ENCODE measurements at places on chromosomes 7 and 10. TPM values are rescaled to one million over a fixed set of nuclear protein-coding genes. Genes with fewer than 3 reads are reported as not detected.

DNA sequence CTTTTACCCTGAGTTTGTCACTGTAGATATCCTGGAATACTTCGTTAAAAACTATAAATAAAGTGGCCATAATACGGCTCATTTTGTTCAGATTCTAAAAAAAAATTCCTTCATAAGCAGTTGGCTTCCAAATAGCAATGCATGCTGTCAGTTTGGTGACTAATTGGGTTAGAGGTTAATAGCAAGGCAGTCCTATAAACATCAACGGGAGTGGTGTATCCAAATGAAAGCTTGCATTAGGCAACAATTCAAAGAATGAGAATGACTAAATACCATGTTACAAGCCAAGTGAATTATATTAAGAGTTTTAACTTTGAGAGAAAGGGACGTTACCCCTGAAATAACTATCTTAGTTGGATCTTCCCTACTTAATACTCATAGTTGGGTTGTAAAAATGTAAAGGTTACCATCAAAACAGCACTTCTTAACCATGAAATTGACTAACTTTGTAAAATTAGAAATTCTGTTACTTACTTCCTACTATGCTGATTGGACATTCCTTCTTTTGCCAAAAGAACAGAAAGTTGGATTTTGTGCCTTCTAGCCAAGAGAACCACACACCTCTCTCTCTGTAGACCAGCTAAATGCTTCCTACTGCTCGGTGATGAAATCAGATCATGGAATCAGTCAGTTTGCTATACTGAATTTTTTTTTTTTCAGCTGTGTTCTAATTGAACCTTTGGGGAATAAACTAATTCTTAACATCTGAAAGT, 98.0 kb downstream of the KAT6B start:
- DNase-seq = no peak

DNA sequence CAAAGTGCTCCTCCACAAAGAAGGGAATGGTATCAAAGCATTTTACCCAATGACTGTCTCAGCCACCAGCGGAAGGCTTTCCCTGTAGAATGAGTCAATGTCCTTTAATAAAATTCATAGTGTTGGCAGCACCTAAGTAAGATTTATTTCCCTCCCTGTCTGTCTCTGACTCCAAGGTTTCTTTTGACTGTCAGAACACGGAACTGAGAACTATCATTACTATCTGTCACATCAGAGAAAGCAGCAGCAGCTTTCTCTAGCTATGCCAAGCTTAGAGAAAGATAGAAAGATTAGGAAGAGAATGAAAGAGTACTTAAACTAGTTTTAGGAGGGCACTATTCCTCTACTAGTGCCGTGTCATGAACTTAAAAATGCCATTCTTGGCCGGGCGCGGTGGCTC, 400.1 kb downstream of the SORCS1 start:
- DNase-seq = no peak

- peak; percentile 97 for DNase-seq
These were observed at the start of the genes ATP5MK and PDCD11 for GRCh38 chr10:103396067-103396788. ATP5MK (minus strand) TSS chr10:103396475; CDS start chr10:103392457, 4,018 bp downstream. PDCD11 (plus strand) TSS chr10:103396626; CDS start chr10:103398427, 1,801 bp downstream.

DNA sequence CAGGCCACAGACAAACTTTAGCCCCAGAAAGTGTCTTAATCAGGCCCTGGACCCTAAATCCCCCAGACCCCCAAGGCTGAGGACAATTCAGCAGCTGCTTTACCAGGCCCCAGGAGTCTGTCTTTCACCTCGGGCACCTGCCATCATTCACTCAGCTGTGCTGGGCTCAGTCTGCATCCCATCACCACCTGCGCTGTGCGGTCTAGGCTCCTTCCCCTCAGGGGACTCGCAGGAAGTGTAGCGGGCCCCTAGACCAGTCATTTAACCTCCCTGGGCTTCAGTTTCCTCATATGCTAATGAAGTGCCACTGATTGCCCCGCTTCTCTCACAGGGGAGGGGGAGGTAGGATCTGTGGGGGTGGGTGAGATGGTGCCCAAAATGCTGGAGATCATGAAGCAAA, 76.4 kb upstream of the ZMIZ1 start:
- DNase-seq = no peak

DNA sequence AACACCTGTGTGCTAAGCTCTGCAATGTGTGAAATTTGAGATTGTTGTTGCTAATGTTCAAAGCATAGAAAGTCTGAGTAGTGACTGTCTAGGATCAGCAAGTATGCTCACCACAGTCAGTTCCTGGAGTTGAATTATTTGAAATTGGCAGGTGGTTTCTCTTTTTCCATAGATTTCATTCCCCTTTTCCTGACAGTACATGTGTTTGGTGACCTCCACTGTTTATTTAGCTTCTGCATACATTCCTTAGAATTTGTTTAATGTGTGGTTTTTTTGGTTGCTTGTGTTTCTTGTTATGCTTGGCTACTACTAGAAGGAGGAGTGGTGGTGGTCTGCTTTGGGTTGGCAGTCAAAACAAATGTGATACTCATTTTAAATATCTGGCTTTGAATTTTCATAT, 52.3 kb downstream of the FOXP2 start:
- DNase-seq = no peak

GRCh38 chr10:129328546-129328945, 138.5 kb upstream of the MGMT start:
- no peak for DNase-seq

GRCh38 chr7:2662273-2663120, 25.5 kb upstream of the AMZ1 start:
- DNase-seq = no peak

GRCh38 chr7:73812996-73813395, 17.8 kb upstream of the CLDN4 start:
- DNase-seq = no peak

DNA sequence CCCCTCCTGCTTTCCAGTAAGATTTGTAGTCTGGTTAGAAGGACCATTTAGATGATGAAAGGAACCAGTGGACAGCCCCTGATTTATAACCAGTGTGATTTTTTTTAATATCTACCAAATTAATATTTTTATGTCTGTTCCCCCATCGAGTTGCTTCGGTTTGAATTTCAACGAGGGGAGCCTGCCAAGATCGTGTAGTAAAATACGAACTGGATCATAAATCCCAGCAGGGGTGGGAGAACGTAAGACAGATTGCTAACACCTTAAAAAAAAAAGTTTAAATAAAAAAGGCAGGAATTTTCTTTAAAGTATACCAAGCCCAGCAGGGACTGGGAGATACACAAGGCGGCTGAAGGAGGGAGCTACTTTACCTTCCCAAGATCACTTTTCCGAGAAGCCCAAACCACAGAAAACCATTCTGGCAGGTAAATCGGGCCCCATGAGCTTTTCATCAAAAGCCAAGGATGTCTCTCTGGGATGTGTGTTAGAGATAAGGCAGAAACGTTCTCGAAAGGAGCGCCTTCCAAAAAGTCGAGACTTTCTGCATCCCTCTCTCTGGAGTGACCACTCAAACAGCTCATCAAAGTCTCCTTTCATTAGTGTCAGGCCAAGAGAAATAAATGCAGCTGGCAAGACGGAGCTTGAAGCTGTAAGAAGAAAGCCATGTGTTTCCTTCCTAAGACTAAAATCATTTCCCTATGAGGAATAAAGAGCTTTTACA, 270.5 kb upstream of the NFE2L3 start:
- no peak for DNase-seq

GRCh38 chr10:66958466-66958865, 32.6 kb downstream of the LRRTM3 start:
- DNase-seq = no peak

GRCh38 chr7:111098926-111099250, 8.0 kb downstream of the LRRN3 start:
- DNase-seq = no peak

- DNase-seq = no peak
These were observed 368.9 kb downstream of the RPS24 start for GRCh38 chr10:78402591-78402990.

DNA sequence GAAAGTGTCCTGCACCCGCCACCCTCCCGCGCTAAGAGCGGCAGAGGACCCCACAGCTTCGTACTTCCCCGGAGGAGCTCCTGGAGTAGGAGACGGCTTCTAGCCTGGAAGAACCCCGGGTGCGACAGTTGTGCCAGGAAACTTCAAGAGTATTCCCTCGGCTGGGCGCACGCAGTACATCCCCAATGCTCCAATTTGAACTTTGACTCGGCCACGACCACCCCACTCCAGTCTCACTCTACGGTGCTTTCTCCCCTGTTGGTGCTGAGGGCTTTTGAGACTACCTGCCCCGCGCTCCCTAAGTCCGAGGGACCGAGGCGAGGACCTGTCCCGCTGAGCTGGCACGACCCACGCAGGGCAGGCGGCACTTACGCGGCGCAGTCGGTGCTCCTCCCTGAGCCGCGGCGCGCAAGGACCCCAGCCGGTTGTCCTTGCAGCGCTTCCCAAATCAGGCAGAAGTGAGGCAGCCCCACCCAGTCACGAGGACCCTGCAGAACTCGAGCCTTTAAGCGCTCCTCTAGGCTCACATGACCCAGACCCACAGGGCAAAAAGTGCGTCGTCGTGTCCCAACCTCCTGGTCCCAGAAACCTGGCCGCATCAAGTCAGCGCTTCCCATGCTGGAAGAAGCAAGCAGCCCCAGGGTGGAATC, at the start of gene CPVL:
Gene CPVL, minus strand, starts transcription at position 481 of the 650 bp plus-strand sequence. CDS start 25,476 bp downstream, outside the sequence.
- DNase-seq = no peak

- DNase-seq = no peak
These were observed 54.9 kb upstream of the ELN start for GRCh38 chr7:73973091-73973490.

DNA sequence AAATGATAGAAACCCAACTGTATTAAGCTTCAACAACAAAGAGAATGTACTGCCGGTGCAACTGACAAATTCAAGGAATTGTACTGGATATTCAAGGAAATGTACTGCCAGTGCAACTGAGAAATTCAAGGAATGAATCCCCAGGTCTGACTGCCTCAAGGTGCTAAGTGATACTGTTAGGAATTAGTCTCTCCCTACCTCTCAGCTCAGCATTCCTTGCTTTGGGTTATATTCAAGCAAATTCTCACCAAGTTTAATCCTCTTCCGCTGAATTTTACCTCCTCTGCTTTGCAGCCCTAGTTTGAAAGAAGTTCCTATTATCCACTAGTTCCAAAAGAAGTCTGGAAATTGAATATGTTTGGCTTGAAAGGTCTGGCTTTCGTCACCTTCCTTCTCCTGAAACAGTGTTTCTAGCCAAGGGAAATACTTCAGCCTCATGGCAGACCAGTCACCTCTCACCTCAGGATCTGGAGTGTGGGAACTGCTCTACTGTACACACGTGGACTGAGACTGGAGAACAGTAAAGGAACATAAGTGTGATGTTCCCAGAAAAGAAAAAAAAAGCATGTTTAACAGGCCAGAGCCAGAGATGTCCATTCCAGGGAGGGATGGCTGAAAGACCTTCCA, 60.4 kb downstream of the SORCS1 start:
- no peak for DNase-seq

DNA sequence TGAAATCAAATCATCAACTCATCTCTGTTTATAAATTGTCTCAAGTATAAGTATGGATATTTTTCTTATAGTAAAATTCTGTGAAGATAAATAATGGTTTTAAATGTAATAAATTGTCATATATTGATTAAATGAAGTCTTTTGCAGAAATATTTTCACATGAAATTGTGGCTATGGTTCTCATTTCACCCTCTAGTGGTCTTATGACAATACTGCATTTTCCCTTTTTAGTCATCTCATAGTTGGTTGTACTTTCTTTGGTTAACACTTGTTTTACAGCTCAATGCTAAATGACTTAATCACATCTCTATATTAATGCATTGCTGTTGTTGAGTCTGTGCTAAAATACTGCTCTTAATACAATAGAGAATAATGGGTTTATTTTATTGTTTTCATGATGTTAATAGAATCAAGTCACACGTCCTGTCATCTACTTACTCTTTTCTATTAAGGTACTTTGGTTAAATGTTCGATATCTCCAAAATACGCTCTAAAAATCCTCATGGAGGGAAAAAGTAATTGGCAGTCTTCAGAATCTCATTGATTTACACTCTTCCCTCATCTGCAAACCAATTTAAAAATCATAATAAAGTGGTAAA, 38.0 kb upstream of the CACNA2D1 start:
- no peak for DNase-seq

- DNase-seq = no peak
These were observed 295.6 kb downstream of the CCDC3 start for GRCh38 chr10:12705943-12706342.

DNA sequence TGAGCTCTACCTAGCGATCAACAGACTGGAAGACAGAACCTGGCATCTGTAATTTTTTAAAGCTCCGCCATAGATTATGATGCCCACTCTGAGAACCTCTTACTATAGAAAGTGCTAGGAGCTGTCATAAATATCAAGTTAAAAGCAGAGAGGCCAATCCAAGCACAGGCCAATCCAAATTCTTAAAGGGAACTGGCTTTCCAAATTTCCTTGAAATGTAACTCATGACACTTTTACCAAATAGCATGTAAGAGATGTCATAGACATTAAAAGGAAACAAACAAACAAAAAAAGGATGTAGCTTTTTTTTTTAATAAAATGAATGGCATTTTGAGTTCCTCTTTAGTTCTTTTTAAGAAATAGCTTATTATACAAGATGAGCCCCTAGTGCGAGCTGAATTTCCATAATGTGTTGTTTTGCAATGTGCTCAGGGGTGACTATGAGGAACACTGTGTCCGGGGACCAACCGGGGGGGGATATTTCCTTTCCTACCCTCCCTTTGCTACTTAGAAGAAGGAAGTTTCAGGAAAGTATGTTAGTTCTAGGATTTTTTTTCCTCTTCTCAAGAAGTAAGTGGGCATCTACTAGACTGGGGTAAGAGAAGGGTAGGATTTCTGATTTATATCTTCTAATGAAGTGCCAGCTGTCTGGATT, 23.7 kb upstream of the MRC1 start:
- DNase-seq = no peak

GRCh38 chr10:46329690-46330016, 42.9 kb downstream of the ANTXRL start:
- no peak for DNase-seq

- no peak for DNase-seq
These were observed 145.9 kb downstream of the SH3PXD2A start for GRCh38 chr10:103709341-103709920.

GRCh38 chr7:128398841-128399135, 11.0 kb downstream of the IMPDH1 start:
- DNase-seq = no peak

- no peak for DNase-seq
These were observed 364.2 kb downstream of the SFMBT2 start for GRCh38 chr10:7046615-7047014.

- DNase-seq = no peak
These were observed 81.4 kb upstream of the EMX2 start for GRCh38 chr10:117460846-117461765.

DNA sequence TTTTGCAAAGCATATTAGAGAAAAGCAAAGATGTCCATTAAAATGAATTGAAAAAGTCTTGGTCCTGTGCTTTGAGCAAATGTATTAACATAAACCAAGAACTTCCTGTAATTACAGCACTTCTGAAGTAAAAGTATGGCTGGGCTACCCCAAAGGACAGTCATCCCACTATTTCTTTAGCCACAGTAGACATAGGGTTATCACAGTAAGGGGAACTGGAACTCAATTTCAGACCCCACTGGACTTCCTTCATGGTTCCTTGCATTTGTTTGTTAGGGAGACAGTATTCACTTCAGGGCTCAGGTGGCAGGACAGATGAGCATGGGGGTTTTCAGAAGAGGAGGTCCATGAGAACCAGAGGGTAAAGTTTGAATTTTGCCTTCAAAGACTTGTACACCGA, 203.1 kb upstream of the PDE1C start:
- no peak for DNase-seq

The TFPI2 gene
- total RNA-seq = 181 TPM

The MLXIPL gene
- 37.3 TPM for total RNA-seq

The VIPR2 gene
- 71.0 TPM for total RNA-seq

The CALY gene
- total RNA-seq = not detected

The FFAR4 gene
- 3.2 TPM for total RNA-seq

The CREB3L2 gene
- total RNA-seq = 46.7 TPM

The ANKRD30A gene
- total RNA-seq = 1.3 TPM

The SUN3 gene
- total RNA-seq = not detected

The FGL2 gene
- total RNA-seq = 53.6 TPM

The ABCB1 gene
- total RNA-seq = 11.5 TPM

The PRKG1 gene
- 17.8 TPM for total RNA-seq
